ENCODE measurements at places on chromosomes 2 and 18. TPM values are rescaled to one million over a fixed set of nuclear protein-coding genes. Genes with fewer than 3 reads are reported as not detected.

GKN1 gene
- not detected for total RNA-seq

HNMT gene
- total RNA-seq: 54.1 TPM

RPRD1A gene
- total RNA-seq: 137 TPM

SKA1 gene
- 1.9 TPM for total RNA-seq

IL36G gene
- total RNA-seq: not detected

SPATA3 gene
- not detected for total RNA-seq

IL18RAP gene
- not detected for total RNA-seq

UCN gene
- not detected for total RNA-seq

All from parietal lobe (tissue), 2 donors.